Stimulated activated CD8-positive, alpha-beta memory T cell treated with anti-CD3 and anti-CD28 coated beads, Interleukin-15, amount 100 ng/mL, for 48 hours (primary cell): ENCODE measurements at places on chromosomes 3 and 15.

DNA sequence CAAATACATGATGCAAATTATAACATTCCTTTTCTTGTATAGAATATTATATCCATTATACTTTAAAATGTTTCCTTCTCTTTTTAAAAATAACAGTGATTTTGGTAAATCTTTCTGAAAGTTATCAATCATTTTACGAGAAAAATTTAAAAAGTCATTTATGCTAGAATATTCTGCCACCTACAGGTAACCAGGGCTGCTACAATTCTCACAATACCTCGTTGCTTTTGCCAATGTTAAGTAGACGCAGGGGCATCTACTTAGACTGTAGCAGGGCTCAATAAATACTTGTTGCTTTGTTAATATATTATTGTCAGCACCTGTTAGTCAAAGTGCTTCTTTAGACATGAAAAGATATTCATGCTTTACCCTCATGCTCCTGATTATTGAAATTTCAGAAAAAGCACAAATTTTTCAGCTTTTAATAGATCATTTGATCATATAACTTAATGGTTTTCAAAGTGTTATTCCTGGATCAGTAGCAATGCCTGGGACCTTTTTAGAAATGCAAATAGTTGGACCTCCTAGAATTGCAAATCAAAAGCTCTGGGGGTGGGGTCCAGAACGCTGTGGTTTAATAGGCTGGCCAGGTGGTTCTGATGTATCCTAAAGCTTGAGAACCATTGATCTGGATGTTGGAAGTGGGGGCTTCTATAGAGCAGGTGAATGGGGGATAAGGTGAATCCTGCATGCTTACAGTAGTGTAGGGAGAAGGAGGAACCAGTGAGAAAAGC is 223.6 kb upstream of the PDZRN3 start:
- no peak for DNase-seq

DNA sequence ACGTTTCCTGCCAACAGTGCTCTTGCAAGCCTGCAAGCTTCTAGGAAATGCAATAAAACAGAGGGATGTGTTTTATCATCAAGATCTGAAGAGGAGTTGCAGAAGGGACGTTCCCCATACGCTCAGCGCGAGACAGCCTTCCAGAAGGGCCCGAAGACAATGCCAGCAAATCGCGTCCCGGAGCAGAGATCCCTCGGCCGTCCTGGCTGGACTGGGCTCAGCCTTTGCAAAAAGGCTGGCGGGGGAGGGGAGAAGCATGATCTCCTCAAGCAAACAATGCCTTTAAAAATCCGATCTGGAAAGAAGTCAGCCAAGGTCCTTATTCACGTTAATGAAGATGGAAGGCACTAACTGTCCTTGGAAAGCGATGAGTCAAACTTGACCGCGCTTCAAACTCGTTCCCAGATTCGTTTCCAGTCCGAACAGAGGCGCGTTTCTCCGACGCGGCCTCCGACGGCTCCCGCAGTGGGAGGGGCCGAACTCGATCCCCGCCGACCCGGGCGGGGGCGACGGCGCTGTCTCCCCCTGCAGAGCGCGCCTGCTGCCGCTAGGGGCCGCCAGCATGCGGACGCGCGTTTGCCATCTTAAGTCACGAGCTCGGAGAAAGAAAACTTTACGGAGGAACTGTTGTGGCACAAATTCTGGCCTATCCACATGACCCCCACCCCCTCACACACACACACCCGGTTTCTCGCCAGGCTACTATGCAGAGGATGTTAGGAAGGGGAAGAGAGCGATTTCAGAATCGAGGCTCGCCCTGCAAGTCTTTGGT is 5.5 kb downstream of the BCL6 start:
- no peak for DNase-seq

DNA sequence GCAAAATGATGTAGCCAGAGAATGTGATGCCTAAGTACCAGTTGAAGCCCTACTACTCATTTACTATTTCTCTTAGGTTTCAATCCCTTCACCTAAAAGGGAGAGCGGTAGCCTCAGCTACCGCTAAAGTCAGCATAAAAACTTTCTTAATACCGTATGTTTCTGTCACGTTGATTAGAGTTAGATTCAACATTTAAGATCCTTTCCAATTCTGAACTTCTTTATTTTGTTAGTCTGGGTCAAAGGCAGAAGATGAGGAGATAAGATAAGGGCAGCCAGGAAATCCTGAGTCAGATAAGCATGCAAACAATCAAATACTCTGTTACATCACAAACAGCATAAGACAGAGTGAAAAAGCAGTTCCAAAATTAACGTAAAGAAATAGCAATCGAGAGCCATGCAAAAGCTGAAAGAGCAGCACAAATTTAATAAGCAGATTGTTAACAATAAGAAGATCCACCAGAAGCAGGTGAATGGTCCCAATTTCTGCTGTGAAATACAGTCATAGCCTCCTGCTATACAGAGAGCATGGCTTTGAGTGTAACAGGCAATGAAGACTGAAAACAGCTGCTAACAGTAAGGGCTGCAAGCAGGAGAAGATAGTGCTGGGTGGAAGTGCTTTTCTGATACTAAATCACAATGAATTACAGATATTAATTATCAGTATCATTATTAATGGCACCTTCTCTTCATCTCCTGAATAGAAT is 3.0 kb downstream of the TMEM207 start:
- no peak for DNase-seq

GRCh38 chr3:148642214-148642613 is 55.5 kb upstream of the AGTR1 start:
- DNase-seq: no peak

- peak; percentile 60 for DNase-seq
Measured at GRCh38 chr3:113744941-113745755, 901 bp downstream of the NAA50 start.

DNA sequence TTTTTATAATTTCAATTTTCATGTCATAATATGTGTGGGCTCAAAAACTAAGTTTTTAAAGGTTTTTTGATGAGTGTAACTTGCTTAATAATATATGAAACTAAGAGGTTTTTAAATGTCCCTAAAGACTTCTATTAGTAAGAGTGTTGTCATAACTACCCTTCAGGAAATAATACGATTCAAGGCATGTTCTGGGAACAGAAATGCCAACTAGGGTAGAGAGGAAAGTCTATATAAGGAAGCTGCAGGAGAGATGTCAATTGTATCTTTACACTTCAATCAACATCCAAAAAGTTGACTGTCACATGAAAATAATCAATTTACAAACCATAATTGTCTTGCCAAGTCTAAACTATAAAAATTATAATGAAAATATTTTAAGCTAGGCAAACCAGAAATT is 76.3 kb downstream of the SMARCC1 start:
- DNase-seq: no peak

DNA sequence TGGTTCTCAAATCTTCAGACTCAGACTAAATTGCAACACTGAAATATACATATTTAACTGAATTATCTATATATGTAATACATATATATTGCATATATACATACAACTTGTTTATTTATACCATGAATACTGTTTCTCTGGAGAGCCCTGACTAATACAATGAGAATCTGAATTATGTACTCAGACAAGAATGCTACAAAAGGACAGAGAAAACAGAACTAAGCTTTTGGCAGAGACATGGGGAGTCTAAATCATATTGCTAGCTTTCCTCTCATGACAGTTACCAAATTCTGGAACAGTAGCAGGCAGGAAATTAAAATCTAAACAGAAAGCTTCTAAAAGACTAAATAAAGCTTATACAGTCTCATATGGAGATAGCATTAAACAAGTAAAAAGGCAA is 142.4 kb upstream of the KCNMB2 start:
- DNase-seq: no peak

- no peak for DNase-seq
Measured at GRCh38 chr3:194964809-194965208, 279.1 kb downstream of the FAM43A start.

DNA sequence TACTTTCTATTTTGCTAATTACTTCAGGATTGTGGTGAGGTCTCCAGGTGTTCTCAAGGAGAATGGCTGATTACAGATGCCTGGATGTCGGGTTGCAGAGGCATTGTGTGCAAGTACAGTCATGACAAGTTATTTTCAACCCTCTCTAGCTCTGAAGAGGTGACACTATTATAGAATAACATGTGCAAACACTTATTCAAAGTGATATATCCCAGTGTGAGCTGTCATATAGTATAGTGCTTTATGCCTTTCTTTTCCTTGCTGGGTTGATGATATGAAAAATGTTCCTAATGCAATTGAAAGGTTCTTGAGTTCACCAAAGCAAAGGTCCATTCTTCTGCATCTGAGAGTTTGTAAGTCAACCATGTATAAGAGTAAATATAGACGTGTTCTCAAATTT is 167.2 kb downstream of the SPATA16 start:
- no peak for DNase-seq

DNA sequence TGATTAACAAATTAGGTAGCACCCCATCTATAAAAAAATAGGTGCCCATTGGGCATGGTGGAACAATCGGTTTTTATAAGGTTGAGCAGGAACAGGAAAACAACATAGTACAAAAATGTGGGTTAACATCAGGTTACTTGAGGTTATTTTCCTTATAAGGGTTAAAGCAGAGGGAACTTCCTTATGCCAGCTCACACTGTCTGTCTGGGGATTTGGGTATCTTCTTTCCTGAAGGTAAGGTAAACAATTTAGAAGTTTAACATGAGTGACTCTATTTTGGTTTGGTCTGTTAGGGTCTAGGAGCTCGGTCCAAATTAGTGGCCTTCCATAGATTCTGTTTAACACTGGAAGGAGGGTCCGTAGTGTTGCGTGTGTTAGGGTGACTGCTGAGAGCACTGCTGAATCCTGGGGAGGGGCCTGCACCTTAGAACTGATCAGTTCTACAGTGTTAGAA is 14.7 kb downstream of the CHD2 start:
- no peak for DNase-seq

GRCh38 chr3:183837390-183837789 is 12.0 kb upstream of the MAP6D1 start:
- peak; percentile 2 for DNase-seq

DNA sequence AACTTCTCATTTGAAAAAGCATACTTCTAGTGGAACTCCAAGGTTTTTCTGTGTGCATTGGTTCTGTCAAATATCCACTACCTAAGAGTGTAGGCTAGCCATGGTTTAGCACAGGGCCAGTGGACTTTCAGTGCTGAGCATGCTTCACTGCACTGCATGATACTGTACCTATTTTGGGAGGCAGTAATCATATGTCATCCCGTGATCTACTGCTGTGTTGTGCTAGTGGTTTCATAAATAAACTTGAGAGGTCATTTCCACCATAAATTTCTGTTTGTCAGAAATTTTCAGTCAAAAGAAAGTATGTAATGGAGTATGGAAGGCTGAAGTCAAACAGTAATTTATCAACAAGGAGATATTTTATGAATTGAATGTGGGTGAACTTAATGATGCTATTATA is 203.6 kb downstream of the ROBO1 start:
- DNase-seq: no peak

GRCh38 chr3:107414325-107414964 is 37.2 kb downstream of the CCDC54 start:
- no peak for DNase-seq

DNA sequence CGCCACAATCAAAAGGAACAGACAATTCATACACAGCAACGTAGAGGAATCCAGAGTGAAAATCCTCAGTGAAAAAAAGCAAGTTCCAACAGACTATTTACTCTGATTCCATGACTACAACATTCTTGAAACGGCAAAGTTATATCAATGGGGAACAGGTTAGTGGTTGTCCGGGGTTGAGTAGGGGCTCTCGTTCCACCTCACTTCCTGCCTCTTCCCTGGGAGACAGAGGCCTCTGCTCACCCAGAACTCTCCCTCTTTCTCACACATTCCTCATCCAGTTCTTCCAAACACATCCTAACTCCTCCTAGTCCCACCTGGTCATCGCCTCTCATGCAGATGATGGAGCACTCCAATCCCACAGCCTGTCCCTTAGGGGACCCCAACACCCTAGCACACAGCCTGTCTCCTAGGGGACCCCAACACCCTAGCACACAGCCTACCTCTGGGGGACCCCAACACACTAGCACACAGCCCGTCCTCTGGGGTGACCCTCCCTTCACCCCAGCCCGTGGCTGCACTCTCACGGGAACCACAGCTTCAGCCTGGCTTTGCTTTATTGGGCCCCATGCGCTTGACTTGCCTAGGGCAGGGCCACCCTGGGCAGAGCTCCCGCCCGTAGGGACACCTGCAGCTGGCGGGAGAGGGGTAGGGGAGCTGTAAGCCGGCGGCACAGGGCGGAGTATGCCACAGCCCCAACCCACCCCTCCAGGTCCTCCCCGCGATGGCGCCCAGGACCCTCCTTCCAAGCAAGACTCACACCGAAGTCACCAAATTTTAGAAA is 5.2 kb downstream of the OCA2 start:
- no peak for DNase-seq

GRCh38 chr3:10747341-10747740 is 68.7 kb upstream of the SLC6A11 start:
- DNase-seq: no peak

DNA sequence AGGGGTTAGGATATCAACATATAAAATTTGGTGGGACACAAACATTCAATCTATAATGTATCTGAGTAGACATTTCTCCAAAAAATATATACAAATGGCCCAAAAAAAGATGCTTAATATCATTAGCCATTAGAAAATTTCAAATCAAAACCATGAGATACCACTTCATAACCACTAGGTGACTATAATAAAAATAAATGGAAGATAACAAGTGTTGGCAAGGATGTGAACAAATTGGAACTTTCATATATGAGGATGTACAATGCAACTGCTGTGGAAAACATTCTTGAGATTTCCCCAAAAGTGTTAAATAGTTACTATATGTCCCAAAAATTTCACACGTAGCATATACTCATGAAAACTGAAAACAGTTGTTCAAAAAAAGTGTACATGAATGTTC is 36.5 kb upstream of the WNT7A start:
- DNase-seq: no peak

GRCh38 chr3:129645286-129645685 is 38.8 kb upstream of the PLXND1 start:
- DNase-seq: no peak

DNA sequence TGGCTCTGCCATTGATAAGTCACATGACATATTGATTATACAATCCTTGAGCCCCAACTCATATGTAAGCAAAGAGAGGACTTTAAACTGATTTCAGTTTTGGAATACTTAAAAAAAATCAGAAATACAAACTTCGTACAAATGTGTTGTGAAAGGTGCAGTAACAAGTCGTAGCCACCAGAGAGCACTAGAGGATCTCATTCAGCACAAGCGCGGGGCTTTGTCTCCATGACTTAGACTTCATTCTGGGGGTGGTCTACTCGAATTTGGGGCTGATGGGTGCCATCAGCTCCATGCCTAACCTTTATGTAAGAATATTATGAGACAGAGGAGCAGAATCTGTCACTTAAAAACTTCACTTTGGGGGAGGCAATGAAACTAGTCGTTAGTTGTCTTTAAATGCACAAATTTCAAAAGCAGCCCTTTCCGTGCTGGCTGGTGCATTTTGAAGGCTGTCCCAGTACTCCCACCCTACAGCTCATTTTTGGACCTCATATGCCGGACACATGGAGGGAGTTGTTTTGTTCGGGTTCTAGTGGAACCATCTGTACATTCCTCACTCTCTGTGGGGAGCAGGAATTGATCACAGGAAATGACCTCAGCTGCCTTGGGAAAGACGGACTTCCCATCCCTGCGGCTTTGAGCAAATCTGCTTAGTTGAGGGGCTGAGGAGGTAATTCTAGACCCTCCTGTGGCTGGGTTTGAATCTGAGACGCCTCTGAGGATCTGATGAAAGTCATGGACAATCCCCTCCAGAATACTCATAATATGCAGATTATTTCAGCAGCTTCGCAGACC is 27.5 kb upstream of the MASP1 start:
- no peak for DNase-seq

- DNase-seq: no peak
Measured at GRCh38 chr3:125213946-125214542, 1.5 kb upstream of the SLC12A8 start.

- no peak for DNase-seq
Measured at GRCh38 chr3:112032098-112032731, 2.3 kb upstream of the TMPRSS7 start.
